Kidney (tissue), 22 donors: ENCODE measurements at places on chromosomes 1 and 21.

GRCh38 chr1:9121496-9122409 is 7.1 kb downstream of the GPR157 start:
- no peak for DNase-seq

DNA sequence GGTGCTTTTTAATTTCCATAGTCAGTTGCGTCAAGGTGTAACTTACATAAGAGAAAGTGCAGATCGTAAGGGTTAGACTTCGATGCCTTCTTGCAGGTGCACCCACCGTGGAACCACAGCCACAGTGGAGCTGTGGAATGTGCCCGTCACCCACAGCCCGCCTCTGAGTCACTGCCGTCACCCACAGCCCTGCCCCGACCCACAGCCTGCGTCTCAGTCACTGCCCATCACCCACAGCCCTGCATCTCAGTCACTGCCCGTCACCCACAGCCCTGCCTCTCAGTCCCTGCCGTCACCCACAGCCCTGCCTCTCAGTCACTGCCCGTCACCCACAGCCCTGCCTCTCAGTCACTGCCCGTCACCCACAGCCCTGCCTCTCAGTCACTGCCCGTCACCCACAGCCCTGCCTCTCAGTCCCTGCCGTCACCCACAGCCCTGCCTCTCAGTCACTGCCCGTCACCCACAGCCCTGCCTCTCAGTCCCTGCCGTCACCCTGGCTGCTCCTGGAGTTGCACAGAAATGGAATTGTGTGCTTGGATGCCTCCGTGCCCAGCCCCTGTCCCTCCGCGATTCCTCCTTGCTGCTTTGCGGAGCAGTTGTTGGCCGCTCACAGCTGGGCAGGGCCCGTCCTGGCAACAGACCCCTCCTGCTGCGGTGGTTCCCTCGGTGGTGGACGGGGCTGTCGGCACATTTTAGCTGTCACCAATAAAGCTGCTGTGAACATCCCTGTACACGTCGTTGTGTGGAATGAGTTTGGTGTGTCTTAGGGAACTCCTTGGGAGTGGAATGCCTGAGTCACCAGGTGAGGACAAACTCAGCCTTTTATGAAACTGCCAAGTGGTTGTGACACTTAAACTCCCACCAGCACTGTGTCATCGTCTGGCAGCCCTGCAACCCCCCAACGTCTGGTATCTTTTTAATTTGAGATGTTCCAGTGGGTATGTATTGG is 44.9 kb upstream of the COL6A2 start:
- DNase-seq = no peak

DNA sequence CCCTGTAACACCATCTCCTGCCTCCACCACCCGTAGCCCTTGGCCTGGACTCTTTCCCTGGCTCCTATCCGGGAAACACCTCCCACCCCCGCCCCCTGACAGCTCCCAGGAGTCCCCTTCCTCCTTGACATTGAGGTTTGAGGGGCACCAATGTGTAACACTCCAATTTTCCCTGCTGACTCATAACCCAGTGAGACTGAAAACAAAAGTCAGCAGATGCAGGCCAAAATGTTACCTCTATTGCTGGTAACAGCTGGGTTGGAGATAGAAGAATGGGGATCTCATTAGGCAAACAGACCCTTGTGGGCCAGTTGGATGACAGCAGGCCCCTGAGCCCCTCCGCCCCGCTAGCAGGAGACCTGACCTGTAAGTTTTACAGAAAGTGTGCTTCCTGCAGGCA is 237.2 kb downstream of the KAZN start:
- DNase-seq = no peak

DNA sequence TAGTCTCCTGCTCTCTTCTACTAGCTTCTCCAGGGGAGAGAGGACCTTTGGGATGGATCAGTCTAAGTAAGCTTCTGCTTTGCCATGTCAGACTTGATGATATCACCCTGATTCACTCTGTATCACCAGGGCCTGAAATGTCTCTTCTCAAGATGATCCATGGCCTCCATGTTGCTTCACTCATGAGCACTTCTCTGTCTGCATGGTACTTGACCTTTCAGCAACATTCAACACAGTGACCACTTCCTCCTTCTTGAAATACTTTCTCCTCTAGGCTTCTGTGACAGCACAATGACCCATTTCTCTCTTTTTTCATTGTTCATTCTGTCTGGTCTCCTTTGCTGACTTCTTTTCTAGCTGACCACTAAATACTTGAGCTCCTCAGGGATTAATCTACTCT is 35.3 kb upstream of the NGF start:
- DNase-seq = no peak

DNA sequence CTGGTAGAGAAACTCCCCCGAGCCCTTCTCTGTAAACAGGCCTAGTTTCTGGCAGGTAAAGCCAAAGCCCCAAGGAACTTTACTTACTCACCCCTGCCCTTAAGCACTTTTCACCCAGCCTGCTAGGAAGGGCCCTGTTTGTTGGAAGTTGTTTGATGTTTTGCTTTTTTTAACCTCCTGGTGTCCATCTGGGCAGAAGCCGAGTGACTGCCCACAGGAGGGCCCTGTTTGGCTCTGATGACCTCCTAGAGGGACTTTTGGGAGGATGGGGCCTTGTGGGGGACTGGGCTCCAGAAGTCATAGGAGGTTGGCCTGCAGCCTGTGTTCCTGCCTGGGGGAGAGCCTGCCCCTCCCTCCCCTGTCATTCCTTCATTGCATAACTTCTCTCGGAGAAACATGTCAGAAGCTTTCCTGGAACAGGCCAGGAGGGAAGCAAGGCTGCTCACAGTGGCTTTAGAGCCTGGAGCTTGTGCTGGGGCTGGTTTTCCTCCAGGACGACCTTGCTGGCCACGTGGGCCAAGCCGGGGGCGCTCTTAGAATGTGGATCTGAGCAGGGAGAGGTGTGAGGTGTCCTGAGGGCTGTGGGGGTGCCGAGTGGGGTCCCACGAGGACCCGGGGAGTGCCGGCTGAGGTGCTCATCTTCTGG is 33.9 kb downstream of the COQ8A start:
- DNase-seq = peak; percentile 31

- DNase-seq = no peak
These were observed 42.9 kb upstream of the LRRN2 start for GRCh38 chr1:204728456-204728855.

DNA sequence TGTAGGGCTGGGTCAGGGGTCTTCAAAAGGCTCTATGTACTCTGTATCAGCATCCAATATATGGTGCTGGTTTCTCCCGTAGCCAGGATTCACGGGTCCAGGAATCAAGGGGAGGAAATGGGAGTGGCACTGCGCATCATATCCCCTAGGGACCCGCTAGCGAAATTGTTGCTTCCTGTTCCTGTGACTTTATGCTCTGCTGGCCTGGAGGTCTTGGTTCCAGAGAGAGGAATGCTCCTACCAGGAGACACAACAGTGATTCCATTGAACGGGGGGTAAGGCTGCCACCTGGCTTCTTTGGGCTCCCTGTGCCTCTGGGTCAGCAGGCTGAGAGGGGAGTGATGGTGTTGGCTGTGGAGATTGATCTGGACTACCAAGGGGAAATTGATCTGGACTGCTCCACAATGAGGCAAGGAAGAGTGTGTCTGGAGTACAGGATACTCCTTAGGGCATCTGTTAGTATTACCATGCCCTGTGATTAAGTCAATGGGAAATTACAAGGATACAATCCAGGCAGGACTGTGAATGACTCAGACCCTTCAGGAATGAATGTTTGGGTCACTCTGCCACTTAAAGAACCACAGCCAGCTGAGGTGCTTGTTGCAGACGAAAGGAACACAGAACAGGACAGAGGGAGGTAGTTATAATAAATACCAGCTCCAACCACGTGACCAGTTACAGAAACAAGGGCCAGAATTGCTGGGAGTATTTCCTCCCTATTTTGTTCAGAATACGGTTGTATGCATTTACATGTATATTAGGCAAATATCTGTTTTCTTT is 10.2 kb downstream of the SPSB1 start:
- DNase-seq = peak; percentile 41

DNA sequence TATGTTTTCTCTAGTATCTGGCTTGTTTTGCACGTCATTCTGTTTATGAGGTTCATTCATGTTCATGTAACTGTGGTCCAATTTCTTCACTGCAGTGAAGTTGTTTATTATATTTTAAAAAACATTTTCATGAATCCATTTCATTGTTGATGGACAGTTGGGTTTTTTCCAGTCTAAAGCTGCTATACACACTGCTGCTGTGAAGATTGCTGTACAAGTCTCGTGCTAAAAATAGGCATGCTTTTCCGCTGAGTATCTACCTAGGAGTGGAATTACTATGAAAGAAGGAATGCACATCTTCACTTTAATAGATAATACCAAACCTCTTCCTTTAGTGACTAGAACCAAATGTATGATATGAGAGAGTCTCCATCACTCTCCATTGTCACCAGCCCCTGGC is 49.0 kb upstream of the ETS2 start:
- DNase-seq = no peak

- no peak for DNase-seq
These were observed 999 bp downstream of the THAP3 start for GRCh38 chr1:6625584-6626149.

GRCh38 chr1:19388980-19389379 is 76.9 kb downstream of the SLC66A1 start:
- DNase-seq = no peak

DNA sequence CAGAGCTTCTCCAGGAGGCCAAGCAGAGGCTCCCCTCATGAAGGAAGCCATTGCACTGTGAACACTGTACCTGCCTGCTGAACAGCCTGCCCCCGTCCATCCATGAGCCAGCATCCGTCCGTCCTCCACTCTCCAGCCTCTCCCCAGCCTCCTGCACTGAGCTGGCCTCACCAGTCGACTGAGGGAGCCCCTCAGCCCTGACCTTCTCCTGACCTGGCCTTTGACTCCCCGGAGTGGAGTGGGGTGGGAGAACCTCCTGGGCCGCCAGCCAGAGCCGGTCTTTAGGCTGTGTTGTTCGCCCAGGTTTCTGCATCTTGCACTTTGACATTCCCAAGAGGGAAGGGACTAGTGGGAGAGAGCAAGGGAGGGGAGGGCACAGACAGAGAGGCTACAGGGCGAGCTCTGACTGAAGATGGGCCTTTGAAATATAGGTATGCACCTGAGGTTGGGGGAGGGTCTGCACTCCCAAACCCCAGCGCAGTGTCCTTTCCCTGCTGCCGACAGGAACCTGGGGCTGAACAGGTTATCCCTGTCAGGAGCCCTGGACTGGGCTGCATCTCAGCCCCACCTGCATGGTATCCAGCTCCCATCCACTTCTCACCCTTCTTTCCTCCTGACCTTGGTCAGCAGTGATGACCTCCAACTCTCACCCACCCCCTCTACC is 19.1 kb downstream of the CSF1 start:
- no peak for DNase-seq

GRCh38 chr1:81634294-81634693 is 166.4 kb upstream of the ADGRL2 start:
- DNase-seq = no peak

DNA sequence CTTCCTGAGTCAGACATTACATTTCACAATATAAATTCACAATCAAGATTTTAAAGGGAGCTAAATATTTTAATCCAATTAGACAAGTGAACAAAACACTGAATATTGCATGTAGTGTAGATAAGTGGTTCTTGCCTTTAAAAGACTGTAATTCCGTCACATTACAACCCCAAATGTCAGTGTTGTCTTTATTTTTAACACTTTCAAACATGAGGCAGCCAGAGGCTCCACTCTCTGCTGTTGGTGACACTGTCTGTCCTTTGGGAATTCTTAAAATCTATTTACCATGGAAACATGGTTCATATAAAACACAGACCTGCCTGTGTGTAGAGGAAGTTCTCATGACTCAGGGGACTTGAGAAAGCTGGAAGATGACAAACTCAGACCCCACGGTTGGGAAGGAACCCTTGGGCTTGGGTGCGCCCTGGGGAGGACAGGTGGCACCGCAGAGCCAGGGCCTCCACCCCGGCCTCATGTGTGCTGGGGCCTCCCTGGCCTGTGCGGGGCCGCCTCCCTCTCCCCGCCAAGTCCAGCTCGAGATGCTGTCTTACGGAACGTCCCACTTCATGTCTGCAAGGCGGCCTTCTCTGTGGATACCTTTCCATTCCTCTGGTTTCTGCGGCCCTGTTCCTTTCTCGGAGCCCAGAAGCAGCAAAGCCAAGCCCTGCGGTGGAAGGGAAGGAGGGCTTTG is 239.0 kb downstream of the SDCCAG8 start:
- no peak for DNase-seq

GRCh38 chr1:38656726-38657125 is 202.8 kb downstream of the RRAGC start:
- DNase-seq = no peak

- DNase-seq = peak; percentile 60
These were observed 78.3 kb downstream of the NOS1AP start for GRCh38 chr1:162147760-162148159.

DNA sequence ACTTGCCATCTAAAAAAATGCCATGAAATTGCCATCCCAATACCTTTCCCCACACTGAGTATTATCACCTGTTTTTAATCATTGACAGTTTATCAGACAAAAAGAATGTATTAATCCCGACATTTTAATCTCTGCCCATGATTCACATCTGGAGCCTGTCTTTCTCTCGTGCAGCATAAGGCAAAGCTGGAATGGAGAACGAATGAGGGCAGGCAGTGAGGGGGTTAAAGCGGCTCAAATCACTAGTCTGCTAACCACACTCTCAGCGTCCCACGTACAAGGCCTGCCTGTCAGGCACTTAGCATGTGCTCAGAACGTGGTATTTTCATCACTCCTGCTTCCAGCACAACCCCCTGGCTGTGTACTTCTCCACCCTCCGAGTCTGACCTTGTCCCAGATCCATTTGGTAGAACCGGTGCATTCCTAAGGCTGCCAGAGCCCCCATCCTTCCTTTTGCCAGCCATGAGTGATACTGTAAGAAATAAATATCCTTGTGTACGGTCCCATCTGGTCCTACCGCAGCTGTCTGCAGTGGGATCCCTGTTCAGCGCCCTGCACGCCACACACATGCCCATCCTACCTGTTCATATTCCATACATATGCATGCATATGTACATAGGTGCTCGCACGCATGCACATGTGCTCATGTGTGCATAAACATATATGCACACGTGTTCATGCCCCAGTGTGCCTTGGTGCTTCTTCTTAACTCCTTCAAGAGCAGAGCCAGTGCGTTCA is 34.6 kb upstream of the FHAD1 start:
- DNase-seq = no peak

DNA sequence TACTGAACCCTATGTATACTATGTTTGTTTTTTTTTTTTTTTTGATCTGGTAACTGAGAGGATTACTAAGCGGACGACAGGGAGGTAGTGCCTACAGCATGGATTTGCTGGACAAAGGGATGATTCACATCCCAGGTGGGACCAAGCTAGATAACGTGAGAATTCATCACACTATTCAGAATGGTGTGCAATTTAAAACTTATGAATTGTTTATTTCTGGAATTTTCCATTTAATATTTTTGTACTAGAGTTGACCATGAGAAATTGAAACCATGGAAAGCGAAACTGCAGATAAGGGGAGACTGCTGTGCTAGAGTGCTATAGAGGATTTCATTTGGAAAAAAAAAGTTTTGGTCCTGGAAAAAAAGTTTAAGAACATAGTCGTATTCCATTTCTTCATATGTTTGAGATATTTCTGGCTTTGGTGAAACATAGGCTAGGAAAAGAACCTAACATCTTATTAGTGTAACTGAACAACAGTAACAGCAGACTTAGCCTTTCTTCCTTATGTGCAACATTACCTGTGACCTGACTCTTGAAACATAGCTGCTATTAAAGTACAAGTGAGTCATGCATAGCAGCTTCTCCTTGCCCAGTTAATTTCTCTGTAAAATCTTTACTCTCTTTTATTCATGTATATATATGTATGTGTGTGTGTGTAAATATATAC is 202.5 kb downstream of the FGGY start:
- no peak for DNase-seq

- DNase-seq = no peak
These were observed 135.8 kb upstream of the B3GALT2 start for GRCh38 chr1:193322211-193322610.
